Skeletal muscle cell (primary cell): ENCODE measurements at places on chromosomes 5 and 9.

- no peak for DNase-seq
Measured at GRCh38 chr5:62568800-62569432, 9.7 kb upstream of the LRRC70 start.

DNA sequence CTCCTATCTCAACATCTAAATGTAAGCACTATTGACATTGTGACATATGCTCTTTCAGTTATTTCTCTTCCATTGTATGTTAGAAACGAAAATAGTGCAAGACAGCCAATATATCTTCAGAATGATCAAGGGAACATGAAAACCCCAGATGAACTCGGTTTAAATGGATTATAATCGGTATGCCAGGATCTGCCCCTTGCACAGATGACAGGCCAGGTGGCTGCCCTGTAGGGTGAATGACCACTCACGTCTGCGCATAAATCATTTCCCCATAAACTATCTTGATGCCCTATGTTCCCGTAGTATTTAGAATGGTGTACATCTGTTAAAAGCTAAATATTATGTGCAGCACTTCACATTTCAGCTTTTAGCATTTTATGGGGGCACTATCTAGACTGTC lies 69.7 kb upstream of the RANBP3L start:
- no peak for DNase-seq

DNA sequence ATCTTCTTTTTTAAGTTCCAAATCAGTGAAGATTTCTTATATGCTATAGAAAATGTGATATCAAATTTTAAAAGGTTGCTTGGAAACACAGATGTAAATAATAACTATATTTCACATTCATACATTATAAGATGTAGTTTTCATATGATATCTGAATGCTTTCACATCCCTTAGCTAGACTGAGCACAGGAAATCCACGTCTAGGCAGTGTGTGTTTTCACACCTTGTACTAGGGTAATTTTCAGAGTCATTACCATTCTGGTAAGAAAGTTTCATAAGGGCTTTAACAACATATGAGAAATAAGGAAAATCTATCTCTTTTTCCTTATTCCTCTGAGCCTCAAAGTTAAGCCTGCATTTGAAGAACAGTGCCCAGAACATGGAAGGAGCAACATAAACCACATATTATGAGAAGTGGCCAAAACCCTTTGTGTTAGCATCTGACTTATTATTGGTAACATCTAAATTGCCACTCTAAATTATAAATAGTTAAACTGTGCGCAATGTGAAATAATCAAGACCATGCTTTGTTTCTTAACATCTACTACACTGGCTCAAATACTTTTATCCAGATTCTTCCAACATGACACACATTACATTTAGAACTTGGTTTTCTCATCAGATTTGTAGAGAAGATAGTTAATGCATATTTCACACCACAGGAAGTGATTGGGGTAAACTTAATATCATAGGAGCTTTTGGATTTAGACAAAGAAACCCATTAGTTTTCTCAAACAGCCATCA lies 113.3 kb downstream of the PPP2R2B start:
- DNase-seq = no peak

DNA sequence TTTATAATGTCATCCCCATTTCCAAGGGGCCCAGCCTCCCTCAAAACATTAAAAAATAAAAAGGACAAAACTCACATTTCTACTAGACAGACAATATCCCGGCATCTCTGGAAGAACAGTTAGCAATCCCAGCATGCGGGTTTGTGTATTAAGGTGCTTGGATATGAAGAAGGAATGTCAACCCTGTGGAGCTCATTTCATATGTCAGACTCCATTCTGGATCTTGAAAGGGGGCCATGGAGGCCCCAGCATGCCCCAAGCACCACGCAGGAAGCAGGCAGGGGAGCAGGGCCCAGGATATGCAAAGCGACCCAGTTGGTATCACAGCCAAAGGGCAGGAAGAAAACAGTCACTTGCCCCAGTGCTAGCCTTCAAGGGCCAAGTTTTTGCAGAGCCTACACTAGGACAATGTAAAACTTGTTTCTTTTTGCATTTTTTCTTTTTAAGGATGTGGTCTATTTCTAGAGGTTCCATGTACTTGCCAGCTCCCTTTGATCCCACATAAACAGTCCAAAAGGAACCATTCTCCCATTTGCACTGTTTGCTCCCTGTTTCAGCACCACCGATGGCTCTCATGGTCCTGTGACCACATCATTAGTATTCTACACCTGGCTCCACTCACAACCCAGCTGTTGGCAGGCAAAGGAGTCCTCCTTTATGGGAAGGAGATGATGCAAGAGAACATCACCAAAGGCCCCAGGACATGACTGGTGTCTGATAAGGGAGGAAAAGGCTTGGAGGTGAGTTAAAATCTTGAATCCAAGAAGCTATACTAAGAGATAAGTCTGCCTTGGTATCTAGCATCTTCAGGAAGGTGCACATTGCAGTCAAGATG lies 58.3 kb downstream of the FGF1 start:
- DNase-seq = no peak

GRCh38 chr9:94142353-94142752 lies 58.1 kb downstream of the PTPDC1 start:
- DNase-seq = no peak

- DNase-seq = no peak
Measured at GRCh38 chr9:84228130-84228720, 112.3 kb downstream of the SLC28A3 start.

DNA sequence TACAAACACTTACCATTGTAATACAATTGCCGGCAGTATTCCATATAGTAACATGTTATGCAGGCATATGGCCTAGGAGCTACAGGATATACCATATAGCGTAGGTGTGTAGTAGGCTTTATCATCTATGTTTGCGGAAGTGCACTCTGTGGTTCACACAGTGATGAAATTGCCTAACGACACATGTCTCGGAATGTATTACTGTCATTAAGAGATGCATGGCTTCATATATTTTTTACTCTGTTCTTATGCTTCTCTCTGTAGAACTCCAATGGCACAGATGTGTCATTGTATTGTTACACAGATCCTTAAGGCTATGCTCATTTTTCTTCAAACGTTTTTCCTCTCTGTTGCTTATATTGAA lies 19.2 kb upstream of the ANKRD18A start:
- no peak for DNase-seq

GRCh38 chr5:59503220-59503619 lies 390.3 kb downstream of the PDE4D start:
- no peak for DNase-seq

DNA sequence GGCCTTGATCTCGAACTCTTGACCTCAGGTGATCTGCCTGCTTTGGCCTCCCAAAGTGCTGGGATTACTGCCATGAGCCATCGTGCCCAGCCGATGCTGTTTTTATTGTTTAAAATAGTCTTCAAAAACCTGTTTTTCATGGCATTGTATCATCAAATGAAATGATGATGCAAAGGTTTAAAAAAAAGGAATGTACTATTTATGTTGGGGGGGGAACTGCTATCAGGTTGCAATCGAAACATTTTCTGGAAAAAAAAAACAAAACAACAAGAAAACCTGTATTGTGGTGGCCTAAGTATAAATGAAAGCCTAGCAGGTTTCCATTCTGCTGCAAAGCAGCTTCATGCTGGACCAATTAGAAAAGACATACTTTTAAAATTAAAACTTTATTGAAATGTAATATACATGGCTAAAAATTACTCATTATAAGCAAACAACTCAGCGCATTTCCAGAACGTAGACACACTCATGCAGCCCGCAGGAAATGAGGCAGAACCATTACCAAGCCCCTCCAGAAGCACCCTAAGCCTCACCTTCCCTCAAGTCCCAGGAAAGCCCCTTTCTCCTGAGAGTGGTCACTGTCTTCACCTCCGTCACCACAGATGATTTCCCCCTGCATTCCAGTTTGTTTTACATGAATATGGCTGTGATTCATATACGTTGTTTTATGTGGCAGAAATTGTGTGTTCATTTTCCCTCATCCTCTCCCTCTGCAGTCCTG lies 19.0 kb downstream of the GPR107 start:
- no peak for DNase-seq

DNA sequence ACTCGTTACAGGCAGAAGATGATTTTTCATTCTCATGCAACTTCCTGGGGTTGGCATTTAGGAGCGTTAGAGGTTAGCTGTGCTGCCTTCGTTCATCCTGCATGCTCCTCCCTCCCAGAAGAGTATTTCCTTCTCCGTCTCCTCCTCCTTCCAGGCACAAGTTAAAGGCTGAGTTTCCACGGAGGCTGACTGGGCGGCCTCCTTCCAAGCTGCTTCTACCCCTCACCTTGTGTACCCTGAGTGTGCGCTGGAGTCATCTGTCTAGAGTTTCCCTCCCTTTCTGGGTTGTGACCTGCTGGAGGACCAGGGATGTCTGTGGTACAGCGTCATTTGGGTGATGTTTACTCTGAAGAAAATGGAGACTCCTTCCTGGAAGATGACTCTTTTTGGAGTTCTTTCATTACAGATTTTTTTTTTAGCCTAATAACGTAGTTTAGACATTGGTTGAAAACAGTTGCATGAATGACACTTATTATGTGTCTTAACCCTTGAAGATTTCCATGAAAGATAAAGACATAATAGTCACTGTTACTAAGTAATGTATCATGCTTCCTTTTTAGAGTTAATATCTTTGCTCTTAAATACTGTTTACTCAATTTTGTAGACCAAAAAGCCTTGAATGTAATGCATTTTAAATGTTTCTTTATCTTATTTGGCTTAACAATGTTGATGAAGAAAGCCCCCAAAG lies 146.9 kb downstream of the TENT4A start:
- no peak for DNase-seq

DNA sequence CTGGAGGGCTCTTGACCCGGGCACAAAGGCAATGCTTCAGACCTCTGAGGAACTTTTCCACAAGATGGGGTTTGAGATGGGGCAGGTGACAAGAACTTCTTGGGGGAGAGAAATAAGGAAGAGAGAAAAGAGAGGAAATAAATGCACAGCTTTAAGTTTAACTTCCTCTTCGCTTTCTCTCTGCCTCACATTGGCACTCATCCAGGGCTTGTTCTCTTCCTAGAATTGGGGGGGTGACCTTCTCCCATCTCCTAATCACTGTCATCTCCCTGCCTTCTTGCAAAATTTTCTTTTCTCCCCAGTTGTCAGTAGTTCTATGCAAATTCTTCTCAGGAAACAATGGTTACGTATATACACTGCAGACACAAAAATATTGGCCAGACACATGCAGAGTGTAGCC lies 19.1 kb upstream of the ADCY2 start:
- no peak for DNase-seq

- no peak for DNase-seq
Measured at GRCh38 chr9:122143876-122144405, 15.6 kb downstream of the NDUFA8 start.

GRCh38 chr5:2310946-2311345 lies 428.2 kb upstream of the IRX4 start:
- no peak for DNase-seq

DNA sequence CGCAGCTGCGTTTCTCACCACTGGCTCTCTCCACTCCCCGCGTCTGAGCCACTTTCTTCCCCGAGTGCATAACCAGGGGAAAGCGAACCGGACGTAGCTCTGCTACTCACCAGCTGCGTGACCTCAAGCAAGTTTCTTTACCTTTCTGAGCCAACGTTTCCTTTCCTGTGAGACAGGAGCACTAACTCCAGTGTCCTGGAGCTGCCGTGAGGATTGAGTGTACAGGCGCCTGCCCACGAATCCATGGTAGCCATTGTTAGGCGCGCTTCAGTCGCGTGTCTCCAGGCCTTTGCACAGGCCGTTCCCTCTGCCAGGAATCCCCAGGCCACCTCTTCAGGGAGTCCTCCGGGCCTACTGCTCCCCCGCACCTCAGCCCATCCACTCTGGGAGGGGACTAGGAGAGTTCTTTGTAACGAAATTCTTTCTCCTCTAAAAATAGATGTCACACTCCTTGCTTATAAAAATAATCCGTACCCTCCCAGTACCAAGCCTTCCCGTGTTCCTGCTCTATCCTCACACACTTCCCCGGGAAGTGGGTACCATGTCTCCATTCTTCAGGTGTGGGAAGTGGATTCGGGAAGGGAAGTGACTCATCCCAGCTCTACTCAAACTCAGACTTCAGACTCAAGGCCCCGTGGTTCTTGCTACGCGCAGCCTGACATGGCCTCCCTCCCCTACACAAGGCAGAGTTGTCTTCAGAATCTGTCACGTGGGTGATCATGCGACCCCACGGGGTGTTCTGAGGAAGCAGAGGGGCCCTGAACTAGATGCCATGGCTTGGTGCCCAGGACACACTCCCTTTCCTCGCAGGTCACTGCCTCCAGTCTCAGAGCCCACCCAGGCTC lies 16.1 kb upstream of the CRB2 start:
- DNase-seq = no peak

- no peak for DNase-seq
Measured at GRCh38 chr5:100789694-100790093, 113.4 kb downstream of the ST8SIA4 start.

- DNase-seq = no peak
Measured at GRCh38 chr5:72383280-72383679, 63.1 kb downstream of the PTCD2 start.

DNA sequence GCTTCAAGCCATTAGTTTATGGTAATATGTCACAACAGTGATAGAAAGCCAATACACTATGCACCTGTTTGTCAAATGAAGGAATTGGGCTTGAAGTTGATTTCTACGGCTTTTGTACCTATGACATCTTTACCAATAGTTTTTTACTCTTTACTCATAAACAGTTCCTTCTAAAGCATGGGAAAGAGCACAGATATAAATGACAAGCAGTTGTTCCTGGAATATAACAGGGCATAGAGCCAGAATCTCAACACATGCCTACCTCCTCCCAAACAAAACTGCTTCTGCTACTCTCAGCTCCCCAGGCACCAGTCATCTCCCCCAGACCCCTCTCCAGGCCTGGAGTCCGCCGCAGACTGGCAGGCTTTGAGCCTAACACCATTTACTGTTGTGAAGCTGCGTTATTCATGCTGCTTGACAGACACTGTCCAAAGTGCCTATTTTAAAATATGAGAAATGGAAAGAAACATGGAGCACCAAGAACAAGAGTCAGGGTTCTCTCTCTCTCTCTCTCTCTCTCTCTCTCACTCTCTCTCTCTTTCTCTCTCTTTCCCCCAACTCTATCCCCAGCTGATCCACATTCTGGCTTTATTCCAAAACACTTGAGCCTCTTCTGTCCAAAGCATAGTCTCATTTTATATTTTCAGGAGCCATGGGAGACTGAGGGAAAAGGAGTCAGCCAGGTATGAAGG lies 111.6 kb downstream of the ADRB2 start:
- no peak for DNase-seq

DNA sequence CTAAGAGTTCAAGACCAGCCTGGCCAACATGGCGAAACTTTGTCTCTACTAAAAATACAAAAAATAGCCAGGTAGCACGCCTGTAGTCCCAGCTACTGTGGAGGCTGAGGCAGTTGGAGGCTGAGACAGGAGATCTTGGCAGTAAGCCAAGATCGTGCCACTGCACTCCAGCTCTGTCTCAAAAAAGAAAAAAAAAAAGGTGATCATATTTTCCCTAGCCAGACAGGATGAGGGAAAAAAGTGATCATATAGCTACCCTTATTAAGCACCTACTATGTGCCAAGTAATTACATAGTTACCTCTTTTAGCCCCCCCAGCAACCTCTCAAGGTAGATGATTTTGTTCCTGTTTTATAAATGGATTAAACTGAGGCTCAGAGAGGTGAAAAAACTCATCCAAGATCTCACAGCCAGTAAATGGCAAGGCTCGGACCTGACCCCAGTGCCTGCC lies 18.1 kb upstream of the RPL26L1 start:
- DNase-seq = no peak

- no peak for DNase-seq
Measured at GRCh38 chr9:92576175-92576574, 40.4 kb upstream of the ECM2 start.
